Bladder microvascular endothelial cell (primary cell): ENCODE measurements at places on chromosomes 12 and 14. TPM values are rescaled to one million over a fixed set of nuclear protein-coding genes. Genes with fewer than 3 reads are reported as not detected.

CMTM5 gene
- not detected in 2 replicates for total RNA-seq

MGST1 gene
- total RNA-seq = 6.6 and 11.2 TPM in 2 replicates

MAP1LC3B2 gene
- total RNA-seq = 0.31 and 0.32 TPM in 2 replicates

DCD gene
- total RNA-seq = not detected in 2 replicates

TSPAN31 gene
- total RNA-seq = 29.8 and 43.3 TPM in 2 replicates

TMEM253 gene
- total RNA-seq = 0.13 TPM in 1 of 2 replicates, not detected in the other

CIT gene
- 14.4 and 17.9 TPM in 2 replicates for total RNA-seq

KRT3 gene
- total RNA-seq = not detected in 2 replicates

HVCN1 gene
- 1.3 and 5.0 TPM in 2 replicates for total RNA-seq

BDKRB2 gene
- 1.6 and 2.5 TPM in 2 replicates for total RNA-seq

FRMD6 gene
- total RNA-seq = 83.4 and 404 TPM in 2 replicates

TMEM117 gene
- total RNA-seq = 1.9 and 3.8 TPM in 2 replicates

PMCH gene
- not detected in 2 replicates for total RNA-seq

KCNK10 gene
- total RNA-seq = not detected in 2 replicates

HOXC13 gene
- not detected in 2 replicates for total RNA-seq

CD4 gene
- total RNA-seq = not detected in 2 replicates

B3GNT4 gene
- under 0.01 TPM in 1 of 2 replicates, not detected in the other for total RNA-seq

ADAM21 gene
- total RNA-seq = 0.32 and 0.44 TPM in 2 replicates

SLCO1C1 gene
- not detected in 2 replicates for total RNA-seq

ALDH1L2 gene
- total RNA-seq = 0.65 and 1.2 TPM in 2 replicates

AHNAK2 gene
- 23.2 and 35.3 TPM in 2 replicates for total RNA-seq

KLHDC1 gene
- 1.3 and 2.8 TPM in 2 replicates for total RNA-seq

PELI2 gene
- 2.8 and 12.1 TPM in 2 replicates for total RNA-seq

PIANP gene
- not detected in 2 replicates for total RNA-seq

TCL1B gene
- not detected in 2 replicates for total RNA-seq

NXPH4 gene
- total RNA-seq = under 0.01 TPM in 1 of 2 replicates, not detected in the other

TCTN1 gene
- total RNA-seq = 6.0 and 12.1 TPM in 2 replicates

SLC2A3 gene
- 21.2 and 24.1 TPM in 2 replicates for total RNA-seq

ZNF705A gene
- under 0.01 and 0.16 TPM in 2 replicates for total RNA-seq

TAS2R9 gene
- 0.13 TPM in 1 of 2 replicates, not detected in the other for total RNA-seq

EVL gene
- 4.7 and 25.6 TPM in 2 replicates for total RNA-seq

BHLHE41 gene
- total RNA-seq = 0.06 TPM in 1 of 2 replicates, not detected in the other

PAPLN gene
- total RNA-seq = 7.8 and 73.1 TPM in 2 replicates

ADCY4 gene
- 61.5 and 89.6 TPM in 2 replicates for total RNA-seq

SPX gene
- total RNA-seq = 0.06 and 0.16 TPM in 2 replicates
